ENCODE measurements at places on chromosomes 7 and 10.

DNA sequence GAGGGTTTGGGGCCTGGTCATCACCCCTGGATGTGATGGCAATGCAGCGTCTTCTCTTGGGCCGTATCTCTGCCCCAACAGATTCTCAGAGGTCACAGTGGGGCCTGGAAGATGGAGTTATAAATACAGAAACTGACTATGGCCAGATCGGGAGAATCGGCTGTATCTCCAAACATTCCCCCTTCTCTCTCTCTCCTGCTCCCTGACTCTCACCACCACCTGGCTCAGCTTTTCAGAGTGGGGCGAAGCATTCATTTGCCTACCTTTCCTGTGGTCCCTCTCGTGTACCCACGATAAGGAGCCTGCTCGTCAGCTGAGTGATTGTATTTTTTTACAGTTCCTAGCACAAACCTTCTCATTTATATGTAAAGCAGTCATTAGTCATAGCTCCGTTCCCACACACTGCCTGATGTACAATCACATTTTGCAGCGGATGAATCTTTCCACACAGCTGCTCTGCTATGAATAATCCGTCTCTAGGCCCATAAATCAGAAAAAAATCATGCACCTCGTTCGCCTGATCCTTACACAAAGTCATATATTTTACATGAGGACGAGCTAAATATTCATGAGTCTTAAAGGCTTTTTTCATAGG, 23.2 kb upstream of the BTRC start:
- no peak overlapping the region for H3K27ac ChIP-seq
- no peaks in the 10 kb centered on the region for H3K36me3 ChIP-seq
- no peaks in the 10 kb centered on the region for H3K4me1 ChIP-seq

DNA sequence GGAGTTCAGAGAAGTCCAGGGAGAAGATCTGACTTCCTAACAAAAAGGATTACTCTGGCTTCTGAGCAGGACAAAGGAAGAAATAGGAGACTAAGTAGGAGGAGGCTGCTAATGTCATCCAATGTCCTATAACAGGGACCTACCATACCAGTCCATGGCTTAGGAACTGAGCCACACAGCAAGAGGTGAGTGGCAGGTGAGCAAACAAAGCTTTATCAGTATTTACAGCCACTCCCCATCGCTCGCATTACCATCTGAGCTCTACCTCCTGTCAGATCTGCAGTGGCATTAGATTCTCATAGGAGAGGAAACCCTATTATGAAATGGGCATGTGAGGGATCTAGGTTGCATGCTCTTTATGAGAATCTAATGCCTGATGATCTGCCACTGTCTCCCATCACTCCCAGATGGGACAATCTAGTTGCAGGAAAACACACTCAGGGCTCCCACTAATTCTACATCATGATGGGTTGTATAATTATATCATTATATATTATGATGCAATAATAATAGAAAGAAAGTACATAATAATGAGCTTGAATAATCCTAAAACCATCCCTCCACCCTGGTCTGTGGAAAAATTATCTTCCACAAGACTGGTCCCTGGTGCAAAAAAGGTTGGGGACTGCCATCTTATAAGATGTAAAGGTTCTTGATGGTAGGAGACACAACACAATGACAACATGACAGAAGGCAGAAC, 487.4 kb downstream of the PLXDC2 start:
- no peak for DNase-seq
- no peaks in the 10 kb centered on the region for H3K27me3 ChIP-seq
- H3K4me1 ChIP-seq, result no peaks in the 10 kb centered on the region
- no peak overlapping the region for H3K27ac ChIP-seq

- no peak for DNase-seq
- no peaks in the 10 kb centered on the region for H3K4me1 ChIP-seq
- no peaks in the 10 kb centered on the region for H3K36me3 ChIP-seq
- no peak overlapping the region for H3K27ac ChIP-seq
- no peak overlapping the region for H3K4me3 ChIP-seq
Observed at GRCh38 chr10:132142396-132143161, 44.2 kb upstream of the DPYSL4 start.

- no peaks in the 10 kb centered on the region for H3K27me3 ChIP-seq
- peak overlapping the region; percentile 79 for H3K4me3 ChIP-seq
- H3K36me3 ChIP-seq, result no peaks in the 10 kb centered on the region
- H3K27ac ChIP-seq, result peak overlapping the region; percentile 76
- H3K4me1 ChIP-seq, result peaks cover 5% of the 10 kb centered on the region
- no peak for DNase-seq
Observed at GRCh38 chr7:91265693-91266066, 1.4 kb downstream of the FZD1 start.

- no peak overlapping the region for H3K4me3 ChIP-seq
- no peak overlapping the region for H3K27ac ChIP-seq
- DNase-seq, result no peak
- peaks cover 16% of the 10 kb centered on the region for H3K27me3 ChIP-seq
- no peaks in the 10 kb centered on the region for H3K4me1 ChIP-seq
Observed at GRCh38 chr7:105987046-105987445, 24.0 kb downstream of the CDHR3 start.

GRCh38 chr7:149790146-149790548, 16.8 kb upstream of the ZNF467 start:
- no peak overlapping the region for H3K4me3 ChIP-seq
- H3K27me3 ChIP-seq, result peaks cover 20% of the 10 kb centered on the region
- no peak for DNase-seq
- H3K27ac ChIP-seq, result no peak overlapping the region
- no peaks in the 10 kb centered on the region for H3K4me1 ChIP-seq
- H3K36me3 ChIP-seq, result no peaks in the 10 kb centered on the region

- no peaks in the 10 kb centered on the region for H3K36me3 ChIP-seq
- no peak overlapping the region for H3K4me3 ChIP-seq
- peaks cover 7% of the 10 kb centered on the region for H3K4me1 ChIP-seq
- H3K27me3 ChIP-seq, result no peaks in the 10 kb centered on the region
Observed at GRCh38 chr10:98295401-98295811, 27.4 kb upstream of the LOXL4 start.

GRCh38 chr10:103571656-103571975, 78.1 kb downstream of the NEURL1 start:
- no peak overlapping the region for H3K4me3 ChIP-seq
- no peaks in the 10 kb centered on the region for H3K36me3 ChIP-seq
- no peaks in the 10 kb centered on the region for H3K4me1 ChIP-seq
- H3K27ac ChIP-seq, result no peak overlapping the region
- H3K27me3 ChIP-seq, result no peaks in the 10 kb centered on the region

GRCh38 chr10:123402656-123403055, 248.5 kb downstream of the BUB3 start:
- DNase-seq, result no peak
- no peak overlapping the region for H3K4me3 ChIP-seq
- H3K4me1 ChIP-seq, result no peaks in the 10 kb centered on the region
- no peak overlapping the region for H3K27ac ChIP-seq
- H3K36me3 ChIP-seq, result no peaks in the 10 kb centered on the region

DNA sequence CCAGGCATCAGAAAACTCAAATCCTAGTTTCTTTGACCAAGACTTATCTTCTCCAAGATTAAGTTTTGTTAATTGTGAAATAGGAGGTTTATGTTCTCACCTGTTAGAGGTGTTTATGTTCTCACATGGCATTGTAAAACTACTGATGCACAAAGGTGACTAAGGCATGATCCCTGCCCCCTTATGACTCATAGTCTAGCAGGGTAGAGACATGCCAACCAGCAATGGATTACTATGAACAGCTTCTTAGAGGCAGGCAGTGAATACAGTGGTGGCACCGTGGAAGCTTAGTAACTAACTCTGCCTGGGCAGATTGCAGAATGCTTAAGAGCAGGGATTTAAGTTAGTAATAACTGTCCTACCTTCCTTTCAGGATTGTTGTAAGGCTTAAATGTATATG, 400.9 kb downstream of the SORCS3 start:
- no peaks in the 10 kb centered on the region for H3K4me1 ChIP-seq
- no peak overlapping the region for H3K4me3 ChIP-seq
- no peak overlapping the region for H3K27ac ChIP-seq
- DNase-seq, result no peak
- no peaks in the 10 kb centered on the region for H3K36me3 ChIP-seq
- no peaks in the 10 kb centered on the region for H3K27me3 ChIP-seq

GRCh38 chr10:71623098-71623985, 96.2 kb downstream of the C10orf105 start:
- H3K4me1 ChIP-seq, result no peaks in the 10 kb centered on the region
- DNase-seq, result no peak
- H3K27ac ChIP-seq, result no peak overlapping the region

DNA sequence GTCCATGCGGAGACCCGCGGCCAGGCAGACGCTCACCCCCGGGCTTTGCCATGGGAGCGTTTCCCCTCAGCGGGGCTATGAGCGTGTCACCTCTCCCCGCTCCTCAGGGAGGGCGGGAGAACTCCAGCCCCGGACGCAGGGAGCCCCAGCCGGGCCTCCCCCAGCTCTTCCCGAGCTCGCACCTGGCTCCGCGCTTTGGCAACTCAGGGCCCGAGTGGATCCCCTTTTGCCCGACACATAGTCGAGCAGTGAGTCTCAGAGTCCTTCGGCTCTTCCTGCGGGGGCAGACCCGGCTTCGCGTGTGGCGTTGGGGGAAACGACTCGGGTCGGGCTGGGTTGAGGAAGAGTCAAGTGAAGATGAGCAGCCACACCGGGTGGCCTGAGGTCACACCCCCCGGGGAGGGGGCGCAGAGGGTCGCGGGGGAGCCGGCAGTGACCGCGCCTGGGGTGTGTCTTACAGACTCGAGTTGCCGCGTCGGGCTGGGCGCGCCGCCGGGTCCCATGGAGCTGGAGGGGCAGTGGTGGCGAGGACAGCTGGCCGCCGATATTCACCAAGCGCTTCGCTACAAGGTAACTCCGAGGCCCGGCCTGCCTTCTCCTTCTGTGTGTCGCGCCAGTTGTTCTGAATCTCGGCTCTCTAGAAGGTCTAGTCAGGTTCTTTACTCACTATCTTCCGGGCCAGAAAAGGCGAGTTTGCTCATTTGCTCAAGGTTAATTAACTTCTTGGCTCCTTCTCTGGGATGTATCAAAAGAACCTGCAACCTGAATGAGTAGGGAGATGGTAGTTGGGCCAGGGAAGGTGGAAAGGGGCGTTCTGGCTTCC, 721 bp downstream of the CCNJ start:
- no peaks in the 10 kb centered on the region for H3K27me3 ChIP-seq
- H3K4me3 ChIP-seq, result peak overlapping the region; percentile 65
- H3K36me3 ChIP-seq, result peaks cover 22% of the 10 kb centered on the region
- peak; percentile 63 for DNase-seq
- H3K27ac ChIP-seq, result peak overlapping the region; percentile 45
- peaks cover 12% of the 10 kb centered on the region for H3K4me1 ChIP-seq

- H3K4me3 ChIP-seq, result no peak overlapping the region
- no peak for DNase-seq
- H3K36me3 ChIP-seq, result no peaks in the 10 kb centered on the region
- no peaks in the 10 kb centered on the region for H3K27me3 ChIP-seq
- H3K4me1 ChIP-seq, result no peaks in the 10 kb centered on the region
Observed at GRCh38 chr7:2613931-2614600, 17.7 kb upstream of the TTYH3 start.

GRCh38 chr10:71921324-71922027, 42.7 kb upstream of the CHST3 start:
- H3K36me3 ChIP-seq, result no peaks in the 10 kb centered on the region
- peak overlapping the region; percentile 18 for H3K27ac ChIP-seq
- no peaks in the 10 kb centered on the region for H3K27me3 ChIP-seq
- DNase-seq, result no peak
- no peak overlapping the region for H3K4me3 ChIP-seq

DNA sequence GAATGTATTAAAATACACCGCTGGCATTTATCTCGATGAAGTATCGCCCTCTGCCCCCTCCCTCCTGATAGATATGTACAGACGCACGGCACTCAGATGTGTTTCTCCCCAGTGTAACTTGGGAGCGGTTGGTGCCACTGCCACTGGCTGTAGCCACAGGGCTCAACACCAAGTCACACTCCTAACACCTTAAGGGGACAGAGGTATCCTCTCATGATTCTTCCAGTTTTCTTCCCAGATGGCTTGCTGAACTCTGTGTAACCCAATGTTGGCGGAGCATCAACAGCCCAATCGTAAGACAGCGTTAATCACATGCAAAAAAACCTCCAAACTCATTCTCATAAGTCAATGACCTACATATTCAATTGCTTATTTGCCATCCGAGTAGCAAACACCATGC, 35.5 kb downstream of the CTBP2 start:
- peak overlapping the region; percentile 94 for H3K27ac ChIP-seq
- H3K36me3 ChIP-seq, result peaks cover 62% of the 10 kb centered on the region
- peaks cover 84% of the 10 kb centered on the region for H3K4me1 ChIP-seq
- H3K27me3 ChIP-seq, result no peaks in the 10 kb centered on the region
- no peak overlapping the region for H3K4me3 ChIP-seq

GRCh38 chr10:14353291-14353913, 22.7 kb upstream of the FRMD4A start:
- no peaks in the 10 kb centered on the region for H3K36me3 ChIP-seq
- H3K4me1 ChIP-seq, result no peaks in the 10 kb centered on the region
- H3K27ac ChIP-seq, result no peak overlapping the region
- no peak overlapping the region for H3K4me3 ChIP-seq
- H3K27me3 ChIP-seq, result no peaks in the 10 kb centered on the region

DNA sequence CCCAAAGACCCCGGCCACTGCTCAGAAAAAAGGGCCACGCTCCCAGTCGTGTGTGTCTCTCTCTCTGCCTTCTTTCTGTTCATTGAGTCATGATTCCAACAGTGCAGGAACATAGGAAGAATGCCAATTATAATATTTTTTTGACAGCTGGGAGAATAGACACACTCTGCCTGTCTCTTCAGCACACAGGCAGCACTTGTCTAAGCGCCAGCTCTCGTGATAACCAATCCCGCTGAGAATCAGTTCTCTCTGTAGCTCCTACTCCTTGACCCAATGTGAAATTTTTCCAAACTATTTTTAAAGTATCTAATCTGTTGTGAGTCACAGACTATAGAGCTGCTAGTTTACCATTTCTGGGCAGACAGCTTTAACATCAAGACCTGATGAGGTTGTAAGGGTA, 145.7 kb upstream of the RHEB start:
- no peak overlapping the region for H3K27ac ChIP-seq
- no peaks in the 10 kb centered on the region for H3K4me1 ChIP-seq
- DNase-seq, result no peak
- H3K4me3 ChIP-seq, result no peak overlapping the region

DNA sequence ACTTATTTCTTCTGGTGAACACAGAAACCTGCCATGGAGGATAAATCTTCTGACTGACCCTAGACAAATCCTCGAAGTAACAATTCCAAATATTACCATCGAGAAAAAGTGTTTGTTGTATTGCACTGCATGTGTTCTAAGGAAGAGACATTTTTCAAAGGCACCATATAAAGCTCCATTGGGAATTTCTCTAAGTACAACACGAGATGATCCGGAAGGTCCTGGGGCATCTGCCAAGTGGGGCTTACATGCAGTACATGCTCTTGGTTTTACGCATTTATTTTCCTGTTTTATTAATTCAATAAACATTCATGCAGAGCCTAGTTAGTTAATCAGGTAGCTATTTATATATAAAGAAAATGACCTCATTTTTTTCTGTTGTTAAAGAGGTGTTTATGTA, 692.0 kb upstream of the IGFBP3 start:
- H3K4me1 ChIP-seq, result no peaks in the 10 kb centered on the region
- H3K27me3 ChIP-seq, result no peaks in the 10 kb centered on the region
- no peak for DNase-seq
- no peak overlapping the region for H3K4me3 ChIP-seq

- peak overlapping the region; percentile 83 for H3K27ac ChIP-seq
- no peaks in the 10 kb centered on the region for H3K36me3 ChIP-seq
- no peak overlapping the region for H3K4me3 ChIP-seq
- peaks cover 41% of the 10 kb centered on the region for H3K4me1 ChIP-seq
Observed at GRCh38 chr7:130421684-130422083, 19.1 kb downstream of the CEP41 start.
